ENCODE measurements at places on chromosomes 2 and 18. TPM values are rescaled to one million over a fixed set of nuclear protein-coding genes. Genes with fewer than 3 reads are reported as not detected.

DNA sequence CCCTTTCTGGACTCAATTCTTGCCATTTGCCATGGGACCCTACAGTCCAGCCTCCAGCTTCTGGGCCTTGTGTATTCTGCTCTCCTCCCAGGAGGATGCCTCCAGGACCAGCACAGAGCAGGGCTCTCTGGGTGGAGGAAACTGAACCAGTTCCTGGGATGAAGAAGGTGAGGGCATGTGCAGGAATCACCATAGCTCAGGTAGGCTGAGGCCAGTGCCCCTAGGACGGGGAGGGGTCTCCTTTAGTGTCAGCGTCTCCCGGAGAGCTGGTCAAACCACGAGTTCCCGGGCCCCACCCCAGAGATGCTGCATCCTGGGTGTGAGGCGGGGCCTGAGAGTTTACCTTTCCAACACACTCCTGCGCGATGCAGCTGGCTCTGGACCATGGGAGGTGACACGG is 5.8 kb upstream of the PRELID3A start:
- no peak for DNase-seq

The CXCR4 gene
- 34.5 TPM for polyA plus RNA-seq

The RAB27B gene
- polyA plus RNA-seq = 0.35 TPM

The GPR39 gene
- 0.14 TPM for polyA plus RNA-seq

All from muscle of arm (tissue), 14 donors.